ENCODE measurements at places on chromosomes 7 and 10. TPM values are rescaled to one million over a fixed set of nuclear protein-coding genes. Genes with fewer than 3 reads are reported as not detected.

DNA sequence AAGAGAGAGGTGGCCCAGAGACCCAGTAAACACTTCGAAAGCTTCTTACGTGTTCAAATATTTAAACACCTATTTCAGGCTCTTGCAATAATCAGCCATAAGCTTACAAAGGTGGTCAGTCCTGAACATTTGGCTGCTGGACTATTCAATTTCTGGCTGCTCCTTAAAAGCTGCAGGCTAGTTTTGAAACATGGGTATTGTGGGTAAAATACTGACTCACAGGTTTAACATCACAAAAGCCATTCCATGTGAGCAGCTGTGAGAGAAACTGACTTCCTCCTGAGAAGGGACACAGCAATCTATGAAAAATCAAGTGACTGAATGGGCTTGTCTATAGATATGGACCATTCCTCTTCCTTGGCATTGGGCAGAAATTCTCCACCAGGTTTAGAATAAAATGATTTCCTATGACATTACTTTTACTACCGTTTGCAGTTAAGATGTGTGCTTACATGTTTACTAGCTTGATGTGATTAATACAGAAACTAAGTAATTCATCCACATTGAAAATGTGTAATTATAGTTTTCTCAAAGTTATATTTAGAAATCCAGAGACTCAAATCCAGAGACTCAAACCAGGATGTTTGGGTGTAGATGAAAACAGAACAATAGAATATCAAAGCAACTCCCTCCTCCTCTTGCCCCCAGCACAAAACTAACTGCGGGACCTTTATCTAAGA is 252.3 kb downstream of the GATA3 start:
- no peak for DNase-seq

DNA sequence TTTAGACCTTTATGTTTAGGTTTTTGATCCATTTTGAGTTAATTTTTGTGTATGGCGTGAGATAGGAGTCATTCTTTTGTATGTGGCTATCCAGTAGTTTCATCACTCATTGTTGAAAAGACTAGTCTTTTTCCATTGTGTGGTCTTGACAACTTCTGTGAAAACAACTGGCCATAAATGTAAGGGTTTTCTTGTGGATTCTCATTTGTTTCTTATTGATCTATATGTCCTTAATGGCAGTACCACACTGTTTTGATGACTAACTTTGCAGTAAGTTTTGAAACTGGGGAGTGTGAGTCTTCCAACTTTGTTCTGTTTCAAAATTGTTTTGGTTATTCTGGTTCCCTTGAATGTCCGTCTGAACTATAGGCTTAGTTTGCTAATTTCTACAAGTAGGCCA is 16.3 kb downstream of the SEPTIN7 start:
- no peak for DNase-seq

SHH gene
- polyA plus RNA-seq = not detected

- no peak for DNase-seq
Observed at GRCh38 chr7:77525231-77525630, 11.9 kb upstream of the PTPN12 start.

DNA sequence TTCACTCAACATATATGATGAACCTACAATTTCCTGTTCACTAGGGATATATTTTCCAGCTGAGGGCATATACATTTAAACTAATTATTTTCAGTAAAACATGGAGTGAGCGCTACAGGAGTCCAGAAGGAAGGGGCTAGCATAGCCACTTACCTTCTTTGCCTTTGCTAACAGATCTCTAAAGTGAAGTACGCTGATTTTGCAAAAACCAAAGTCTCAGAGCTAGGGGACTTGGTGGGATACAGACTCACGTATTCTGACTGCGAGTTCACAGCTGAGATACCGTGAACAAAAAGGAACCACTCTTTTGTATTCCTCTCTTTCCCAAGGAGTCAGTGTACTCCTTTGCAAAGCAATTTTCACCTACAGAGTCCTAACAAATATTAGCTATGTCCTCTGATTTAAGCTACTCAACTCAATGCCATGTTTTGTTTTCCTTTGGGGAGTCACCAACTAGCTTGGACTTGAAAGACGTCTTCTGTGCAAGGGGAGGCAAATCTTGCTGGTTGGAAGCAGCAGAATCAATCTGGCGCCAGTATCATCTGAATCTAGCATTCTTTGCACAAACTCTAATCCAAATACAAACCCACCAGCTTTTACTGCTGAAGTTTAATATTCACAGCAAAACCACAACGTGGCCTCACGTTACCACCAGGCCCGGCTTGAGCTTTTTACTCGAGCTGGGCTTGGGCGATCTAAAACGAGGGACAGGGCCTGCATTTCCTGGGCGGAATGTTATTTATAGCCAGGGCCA is 657 bp downstream of the CDNF start:
- DNase-seq = no peak

PCLO gene
- 0.69 TPM for polyA plus RNA-seq

- DNase-seq = no peak
Observed at GRCh38 chr7:105320896-105321295, 67.8 kb downstream of the SRPK2 start.

GRCh38 chr7:28830846-28831245 is 127.3 kb downstream of the TRIL start:
- no peak for DNase-seq

GRCh38 chr7:101357433-101357832 is 5.2 kb upstream of the COL26A1 start:
- no peak for DNase-seq

ZMYND11 gene
- 64.4 TPM for polyA plus RNA-seq

GRCh38 chr7:47573758-47574481 is 8.0 kb downstream of the TNS3 start:
- peak; percentile 94 for DNase-seq

GRCh38 chr10:132990684-132991545 is 48.5 kb upstream of the CFAP46 start:
- DNase-seq = no peak

DNA sequence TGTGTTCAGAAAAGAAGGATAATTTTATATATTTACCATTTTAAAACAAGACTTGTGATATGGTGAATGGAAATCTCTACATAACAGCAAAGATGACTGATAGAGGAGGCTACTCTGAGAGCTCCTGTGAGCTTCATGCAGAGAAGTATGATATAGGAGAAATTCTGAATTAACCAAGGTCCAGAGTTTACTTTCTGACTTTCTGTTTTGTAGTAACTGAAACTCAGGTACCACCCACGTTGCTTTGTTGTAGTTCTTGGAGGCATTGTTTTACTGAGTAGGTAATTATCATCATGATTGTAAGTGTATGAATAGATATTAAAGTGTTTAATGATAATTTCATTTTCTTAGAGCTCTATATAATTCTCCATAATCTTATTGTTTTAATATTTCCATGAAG is 18.0 kb upstream of the SFR1 start:
- no peak for DNase-seq

- no peak for DNase-seq
Observed at GRCh38 chr10:9786576-9786975, 1231.1 kb upstream of the CELF2 start.

DNA sequence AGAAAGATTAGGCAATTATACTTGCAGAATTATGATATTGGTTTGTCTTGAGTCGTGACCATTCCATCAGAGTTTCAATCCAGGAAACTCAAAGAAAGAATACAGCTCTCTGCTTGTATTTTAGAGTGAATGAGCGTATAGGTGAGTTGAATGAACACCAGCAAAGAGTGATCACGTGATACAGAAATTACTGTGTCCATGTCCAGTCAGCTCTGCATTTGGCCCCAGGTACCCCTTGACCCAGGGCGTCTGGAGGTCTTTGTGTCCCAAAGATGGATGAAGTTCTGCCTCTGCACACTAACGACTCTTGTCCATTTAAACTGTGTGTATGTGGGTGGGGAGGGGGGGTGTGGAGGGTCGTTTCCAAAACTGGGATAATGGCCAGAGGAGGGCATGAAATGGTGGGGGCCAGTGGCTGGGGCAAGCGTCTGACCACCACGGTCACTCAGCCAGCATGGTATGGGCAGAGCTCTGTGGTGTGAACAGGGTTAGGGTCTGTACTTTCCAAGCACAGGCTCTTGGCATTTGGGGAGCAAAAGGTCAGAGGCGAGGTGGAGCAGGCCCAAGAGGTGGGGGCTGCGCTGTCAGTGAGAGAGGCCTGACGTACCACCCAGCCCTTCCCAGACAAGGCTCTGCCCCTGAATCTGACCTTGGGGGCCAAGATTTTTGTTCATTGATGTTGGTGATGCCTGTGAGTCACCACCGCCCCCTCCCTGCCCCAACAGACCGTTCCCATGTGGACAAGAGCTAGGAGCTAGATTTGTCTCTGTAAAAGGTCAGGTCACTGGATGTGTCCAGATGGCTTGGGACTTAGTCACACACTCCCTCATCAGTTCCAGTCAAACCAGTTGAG is 1.4 kb downstream of the PTPRE start:
- DNase-seq = no peak

- DNase-seq = no peak
Observed at GRCh38 chr7:127361736-127362135, 30.8 kb downstream of the ZNF800 start.

GRCh38 chr10:66218981-66219587 is 706.8 kb upstream of the LRRTM3 start:
- DNase-seq = no peak
